ENCODE measurements at places on chromosomes 5 and 9. TPM values are rescaled to one million over a fixed set of nuclear protein-coding genes. Genes with fewer than 3 reads are reported as not detected.

GABRB2 gene
- total RNA-seq: 0.21 TPM

CDH6 gene
- total RNA-seq: 233 TPM

OMD gene
- total RNA-seq: not detected

DIRAS2 gene
- total RNA-seq: 0.77 TPM

TSLP gene
- not detected for total RNA-seq

GALT gene
- 51.8 TPM for total RNA-seq

IDNK gene
- total RNA-seq: 2.6 TPM

All from neural crest cell (in vitro differentiated cells).